ENCODE measurements at places on chromosomes 4 and X. TPM values are rescaled to one million over a fixed set of nuclear protein-coding genes. Genes with fewer than 3 reads are reported as not detected.

The NOCT gene
- 8.2 TPM for polyA plus RNA-seq

The ENAM gene
- 0.06 TPM for polyA plus RNA-seq

The AIFM1 gene
- 27.8 TPM for polyA plus RNA-seq

The NHSL2 gene
- 1.4 TPM for polyA plus RNA-seq

The AMBN gene
- polyA plus RNA-seq: not detected

The MAML3 gene
- polyA plus RNA-seq: 4.1 TPM

The MAOA gene
- polyA plus RNA-seq: 101 TPM

The BEX2 gene
- polyA plus RNA-seq: 23.2 TPM

The CCKAR gene
- not detected for polyA plus RNA-seq

The TRO gene
- polyA plus RNA-seq: 1.9 TPM

The AVPR2 gene
- 0.51 TPM for polyA plus RNA-seq

The EPGN gene
- polyA plus RNA-seq: 0.79 TPM

The LRIT3 gene
- 0.37 TPM for polyA plus RNA-seq

The PAK3 gene
- 0.18 TPM for polyA plus RNA-seq

The ADAM29 gene
- polyA plus RNA-seq: 0.05 TPM

The PNCK gene
- 0.67 TPM for polyA plus RNA-seq

The DMD gene
- polyA plus RNA-seq: 3.9 TPM

The UGT2B7 gene
- 0.14 TPM for polyA plus RNA-seq

The FAM114A1 gene
- polyA plus RNA-seq: 9.5 TPM

The CTAG2 gene
- not detected for polyA plus RNA-seq

The FHDC1 gene
- polyA plus RNA-seq: 22.8 TPM

The HTR2C gene
- polyA plus RNA-seq: not detected

The CORIN gene
- 0.15 TPM for polyA plus RNA-seq

The ARAP2 gene
- polyA plus RNA-seq: 5.9 TPM

The CT45A2 gene
- not detected for polyA plus RNA-seq

The SSX2 gene
- not detected for polyA plus RNA-seq

The DCX gene
- 0.01 TPM for polyA plus RNA-seq

The KDM6A gene
- 11.4 TPM for polyA plus RNA-seq

The PCDH7 gene
- polyA plus RNA-seq: 1.3 TPM

The NPY1R gene
- 1.7 TPM for polyA plus RNA-seq

The POU4F2 gene
- not detected for polyA plus RNA-seq

The PPEF2 gene
- not detected for polyA plus RNA-seq

The GLOD5 gene
- 1.7 TPM for polyA plus RNA-seq

The MTNR1A gene
- not detected for polyA plus RNA-seq

The RASL11B gene
- polyA plus RNA-seq: 2.0 TPM

The CT45A10 gene
- not detected for polyA plus RNA-seq

The TCEAL6 gene
- polyA plus RNA-seq: not detected

The TCEAL7 gene
- polyA plus RNA-seq: 1.3 TPM

The RENBP gene
- 70.4 TPM for polyA plus RNA-seq
